Suprapubic skin (tissue), 4 donors: ENCODE measurements at places on chromosomes 3 and 15.

- no peak for DNase-seq
- no peaks in the 10 kb centered on the region for H3K27me3 ChIP-seq
- no peak overlapping the region for H3K4me3 ChIP-seq
- no peaks in the 10 kb centered on the region for H3K4me1 ChIP-seq
Measured at GRCh38 chr15:61195116-61196002, 33.7 kb downstream of the RORA start.

DNA sequence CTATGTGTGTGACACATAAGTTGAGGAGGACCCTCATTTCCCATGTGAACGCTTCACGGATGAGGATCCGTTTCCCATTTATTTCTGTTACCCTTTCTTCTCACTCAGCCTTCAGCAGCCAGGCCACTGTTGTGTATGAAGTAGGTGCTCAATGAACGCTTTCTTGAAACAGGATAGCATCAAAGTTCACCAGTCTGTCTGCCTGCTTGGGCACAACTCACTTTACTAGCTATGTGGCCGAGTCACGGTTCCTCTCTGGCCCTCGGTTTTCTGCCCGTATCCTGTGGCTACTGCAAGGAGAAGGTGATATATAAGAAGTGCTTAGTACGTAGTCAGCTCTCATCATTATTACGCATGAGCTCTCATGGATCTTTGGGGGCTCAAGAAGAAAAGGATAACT lies 22.4 kb downstream of the ACSBG1 start:
- peak overlapping the region; percentile 79 for H3K27ac ChIP-seq
- H3K4me3 ChIP-seq: peak overlapping the region; percentile 13
- no peaks in the 10 kb centered on the region for H3K27me3 ChIP-seq
- H3K36me3 ChIP-seq: no peaks in the 10 kb centered on the region
- peaks cover 97% of the 10 kb centered on the region for H3K4me1 ChIP-seq

GRCh38 chr3:58250093-58250707 lies 12.6 kb downstream of the ABHD6 start:
- no peak overlapping the region for H3K4me3 ChIP-seq
- DNase-seq: no peak

DNA sequence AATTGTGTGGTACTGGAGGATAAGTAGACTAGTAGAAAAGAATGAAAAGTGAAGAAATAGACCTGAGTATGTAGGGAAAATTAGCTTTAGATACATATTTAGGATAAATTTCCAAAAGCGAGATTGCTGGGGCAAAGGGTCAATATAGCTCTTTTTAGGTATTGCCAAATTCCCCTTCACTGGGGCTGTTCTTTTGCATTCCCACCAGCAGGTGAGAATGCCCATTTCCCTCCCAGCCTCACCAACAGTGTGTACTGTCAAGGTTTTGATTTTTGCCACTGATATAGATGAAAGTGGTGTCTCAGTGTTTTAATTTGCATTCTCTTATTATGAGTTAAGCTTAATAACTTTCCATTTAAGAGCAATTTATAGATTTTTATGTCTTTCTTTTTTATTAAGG lies 35.7 kb upstream of the BHLHE40 start:
- H3K27me3 ChIP-seq: no peaks in the 10 kb centered on the region
- DNase-seq: no peak
- no peak overlapping the region for H3K27ac ChIP-seq
- no peaks in the 10 kb centered on the region for H3K36me3 ChIP-seq
- no peaks in the 10 kb centered on the region for H3K4me1 ChIP-seq

- no peak for DNase-seq
- no peaks in the 10 kb centered on the region for H3K27me3 ChIP-seq
- no peak overlapping the region for H3K4me3 ChIP-seq
Measured at GRCh38 chr3:2929574-2929973, 180.6 kb downstream of the IL5RA start.

GRCh38 chr3:107916171-107916570 lies 174.7 kb downstream of the CD47 start:
- no peak overlapping the region for H3K4me3 ChIP-seq
- no peak overlapping the region for H3K27ac ChIP-seq
- H3K4me1 ChIP-seq: no peaks in the 10 kb centered on the region
- DNase-seq: no peak

DNA sequence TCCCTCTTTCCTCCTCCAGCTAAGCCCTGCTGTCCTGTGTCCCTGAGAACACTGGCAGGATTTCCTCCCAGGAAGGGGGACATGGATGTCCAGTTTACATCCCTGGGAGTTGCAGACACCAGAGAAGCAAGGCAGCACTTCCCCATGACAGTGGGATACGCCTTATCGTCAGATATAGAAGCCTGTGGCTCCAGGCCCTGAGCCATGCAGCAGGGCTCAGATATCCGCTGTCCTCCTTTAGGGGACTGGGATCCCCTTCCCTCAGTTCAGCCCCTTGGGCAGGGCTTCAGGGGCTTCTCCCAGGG lies 16.4 kb downstream of the CORO2B start:
- H3K4me1 ChIP-seq: peaks cover 35% of the 10 kb centered on the region
- H3K4me3 ChIP-seq: no peak overlapping the region
- no peak overlapping the region for H3K27ac ChIP-seq
- H3K36me3 ChIP-seq: no peaks in the 10 kb centered on the region
- H3K27me3 ChIP-seq: no peaks in the 10 kb centered on the region

- no peaks in the 10 kb centered on the region for H3K36me3 ChIP-seq
- H3K27me3 ChIP-seq: peaks cover 22% of the 10 kb centered on the region
- H3K4me1 ChIP-seq: peaks cover 18% of the 10 kb centered on the region
Measured at GRCh38 chr3:154431043-154431442, 1.1 kb upstream of the GPR149 start.

DNA sequence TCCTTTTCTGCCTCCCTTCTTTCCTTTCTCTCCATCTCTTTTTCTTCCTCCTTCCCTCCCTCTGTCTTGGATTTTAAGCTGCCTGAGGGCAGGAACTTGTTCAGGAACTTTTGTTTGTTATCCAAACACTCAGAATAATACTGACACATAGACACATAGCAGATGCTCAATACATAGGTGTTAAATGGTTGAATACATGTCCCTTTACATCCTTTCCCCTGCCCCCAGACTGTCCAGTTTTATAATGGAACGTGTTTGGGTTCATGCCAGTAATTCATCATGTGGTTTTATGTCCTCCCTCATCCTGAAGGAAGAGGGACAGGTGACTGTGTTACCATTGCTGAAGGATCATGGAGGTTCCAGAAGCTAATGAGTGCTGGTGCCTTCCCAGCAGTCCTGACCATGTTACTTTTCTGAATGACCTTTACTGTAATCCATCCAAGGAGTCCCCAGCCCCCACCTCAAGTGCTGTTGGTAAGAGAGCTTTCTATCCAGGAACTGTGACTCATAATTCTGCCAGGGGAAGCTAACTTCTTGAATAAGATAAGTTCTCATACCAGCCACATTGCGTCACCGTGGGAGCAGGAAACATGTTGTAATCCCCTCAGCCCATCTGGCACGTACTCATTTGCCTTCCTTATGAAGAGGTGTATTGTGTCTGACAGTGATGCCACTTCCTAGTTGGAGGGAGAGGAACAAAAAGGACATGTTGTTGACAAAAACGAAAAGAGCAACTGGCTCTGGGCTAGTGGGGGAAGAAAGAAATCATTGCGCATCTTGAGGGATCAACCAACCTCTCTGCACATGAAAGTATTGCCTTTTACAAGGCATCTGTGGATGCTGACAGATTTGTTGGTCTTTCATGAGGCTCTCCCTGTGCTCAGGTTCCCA lies 52.4 kb downstream of the IL1RAP start:
- no peaks in the 10 kb centered on the region for H3K36me3 ChIP-seq
- DNase-seq: peak; percentile 84
- peaks cover 4% of the 10 kb centered on the region for H3K4me1 ChIP-seq
- H3K4me3 ChIP-seq: no peak overlapping the region
- no peaks in the 10 kb centered on the region for H3K27me3 ChIP-seq

DNA sequence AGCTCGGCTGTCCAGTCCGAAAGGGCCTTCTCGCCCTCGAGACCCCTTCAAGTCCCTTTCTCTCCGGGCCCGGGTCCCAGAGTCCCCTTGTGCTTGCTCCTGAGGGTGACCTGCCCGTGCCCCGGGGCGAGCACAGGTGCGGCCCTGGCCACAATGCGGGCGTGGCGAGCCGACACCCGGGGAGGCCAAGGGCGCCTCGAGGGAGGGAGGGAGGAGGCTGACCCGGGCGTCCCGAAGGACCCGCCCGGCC lies 810 bp upstream of the MEF2A start:
- no peaks in the 10 kb centered on the region for H3K36me3 ChIP-seq
- H3K4me1 ChIP-seq: peaks cover 33% of the 10 kb centered on the region
- peak; percentile 86 for DNase-seq
- H3K27ac ChIP-seq: peak overlapping the region; percentile 99
- peak overlapping the region; percentile 93 for H3K4me3 ChIP-seq

DNA sequence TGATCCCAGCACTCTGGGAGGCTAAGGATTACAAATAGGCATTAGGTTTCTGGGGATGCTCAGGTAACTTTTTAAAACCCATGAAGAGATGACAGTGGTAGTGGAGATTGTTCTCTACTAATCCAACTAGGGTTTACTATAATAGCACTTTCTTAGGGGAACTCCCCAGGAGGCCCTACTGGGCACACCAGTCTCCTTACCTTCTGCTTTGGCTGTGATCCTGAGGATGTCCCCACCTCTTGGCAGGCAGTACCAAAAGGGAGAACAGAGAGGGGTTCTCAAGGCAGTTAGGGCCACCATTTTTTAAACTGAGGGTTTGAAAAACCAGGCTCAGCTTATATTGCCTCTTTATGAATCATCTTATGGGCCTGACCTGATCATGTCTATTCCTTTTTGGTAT lies 15.0 kb upstream of the FBXL22 start:
- H3K4me3 ChIP-seq: no peak overlapping the region
- no peaks in the 10 kb centered on the region for H3K27me3 ChIP-seq
- no peak for DNase-seq
- no peak overlapping the region for H3K27ac ChIP-seq
- no peaks in the 10 kb centered on the region for H3K4me1 ChIP-seq

- no peaks in the 10 kb centered on the region for H3K36me3 ChIP-seq
- DNase-seq: no peak
- H3K27ac ChIP-seq: no peak overlapping the region
- H3K4me3 ChIP-seq: no peak overlapping the region
Measured at GRCh38 chr3:10495614-10496013, 9.8 kb downstream of the ATP2B2 start.

GRCh38 chr3:38655708-38656300 lies 6.3 kb upstream of the SCN5A start:
- H3K4me1 ChIP-seq: peaks cover 5% of the 10 kb centered on the region
- no peak overlapping the region for H3K27ac ChIP-seq
- DNase-seq: no peak
- H3K27me3 ChIP-seq: peaks cover 69% of the 10 kb centered on the region
- no peaks in the 10 kb centered on the region for H3K36me3 ChIP-seq

- H3K4me1 ChIP-seq: peaks cover 7% of the 10 kb centered on the region
- H3K27me3 ChIP-seq: no peaks in the 10 kb centered on the region
- no peak for DNase-seq
Measured at GRCh38 chr3:10783360-10784351, 32.4 kb upstream of the SLC6A11 start.

GRCh38 chr3:127888564-127889107 lies 26.4 kb upstream of the KBTBD12 start:
- peaks cover 28% of the 10 kb centered on the region for H3K4me1 ChIP-seq
- DNase-seq: no peak
- H3K36me3 ChIP-seq: no peaks in the 10 kb centered on the region
- no peak overlapping the region for H3K4me3 ChIP-seq

GRCh38 chr3:172066880-172067796 lies 27.8 kb downstream of the FNDC3B start:
- no peak for DNase-seq
- H3K27me3 ChIP-seq: no peaks in the 10 kb centered on the region
- H3K4me1 ChIP-seq: peaks cover 32% of the 10 kb centered on the region
- no peaks in the 10 kb centered on the region for H3K36me3 ChIP-seq

DNA sequence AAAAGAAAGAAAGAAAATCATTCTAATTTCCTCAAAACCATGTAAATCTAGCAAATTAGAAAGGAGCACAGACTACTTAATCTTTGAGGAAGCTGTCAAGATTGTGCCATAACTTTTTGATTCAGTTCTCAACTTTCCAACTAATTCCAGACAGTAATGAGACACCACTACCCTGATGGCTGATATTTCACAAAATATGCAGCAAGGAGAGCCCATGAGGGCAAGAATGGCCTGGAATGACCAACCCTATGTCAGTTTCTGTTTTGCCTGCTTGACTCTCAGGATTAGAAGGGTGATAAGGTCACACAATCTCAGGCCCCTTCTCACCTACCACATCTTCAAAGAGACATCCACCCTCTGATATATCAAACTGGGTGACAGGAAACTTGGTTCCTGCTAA lies 134.7 kb downstream of the MAGI1 start:
- peaks cover 21% of the 10 kb centered on the region for H3K4me1 ChIP-seq
- H3K4me3 ChIP-seq: no peak overlapping the region
- no peaks in the 10 kb centered on the region for H3K27me3 ChIP-seq
- H3K36me3 ChIP-seq: no peaks in the 10 kb centered on the region
- no peak overlapping the region for H3K27ac ChIP-seq
- DNase-seq: no peak

DNA sequence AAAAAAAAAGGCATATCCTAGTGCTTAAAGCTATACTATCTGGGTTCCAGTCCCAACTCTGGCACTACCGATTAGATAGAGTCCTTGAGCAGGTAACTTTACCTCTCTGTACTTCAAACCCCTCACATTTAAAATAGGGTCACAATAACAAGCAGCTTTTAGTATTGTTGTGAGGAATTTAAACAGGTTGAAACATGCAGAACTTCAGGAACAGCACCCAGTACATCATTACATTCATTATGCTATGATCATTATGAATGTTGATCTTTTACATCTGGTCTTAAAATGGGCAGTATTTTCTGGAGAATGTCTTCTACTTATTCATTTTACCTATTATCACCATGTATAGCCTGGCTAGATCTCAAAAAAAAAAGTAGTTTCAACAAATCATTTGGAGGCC lies 176.1 kb upstream of the CCDC54 start:
- H3K27ac ChIP-seq: no peak overlapping the region
- H3K36me3 ChIP-seq: no peaks in the 10 kb centered on the region
- H3K4me3 ChIP-seq: no peak overlapping the region
- H3K27me3 ChIP-seq: no peaks in the 10 kb centered on the region

GRCh38 chr3:53941950-53942349 lies 50.3 kb upstream of the SELENOK start:
- DNase-seq: no peak
- peaks cover 10% of the 10 kb centered on the region for H3K27me3 ChIP-seq

DNA sequence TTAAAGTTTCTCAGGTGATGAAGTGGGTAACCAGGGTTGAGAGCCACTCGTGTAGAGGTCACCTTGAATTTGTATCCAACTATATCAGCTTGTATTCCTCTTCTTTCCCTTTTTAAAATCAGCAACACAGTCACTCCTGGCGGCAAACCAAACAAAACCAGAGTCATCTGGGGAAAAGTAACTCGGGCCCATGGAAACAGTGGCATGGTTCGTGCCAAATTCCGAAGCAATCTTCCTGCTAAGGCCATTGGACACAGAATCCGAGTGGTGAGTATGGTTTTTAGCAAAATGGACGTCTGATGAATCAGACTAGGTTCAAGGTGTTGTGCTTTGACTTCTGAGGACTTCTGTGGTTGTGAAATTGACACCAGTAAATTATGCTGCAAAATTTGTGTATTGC lies 3.9 kb downstream of the RPL35A start:
- DNase-seq: no peak
- peaks cover 57% of the 10 kb centered on the region for H3K36me3 ChIP-seq
- H3K4me1 ChIP-seq: peaks cover 55% of the 10 kb centered on the region
- H3K27me3 ChIP-seq: no peaks in the 10 kb centered on the region
- no peak overlapping the region for H3K27ac ChIP-seq

- DNase-seq: no peak
- H3K4me3 ChIP-seq: no peak overlapping the region
- H3K27me3 ChIP-seq: no peaks in the 10 kb centered on the region
- no peaks in the 10 kb centered on the region for H3K4me1 ChIP-seq
Measured at GRCh38 chr3:17055374-17056276, 170.9 kb downstream of the PLCL2 start.
